ENCODE measurements at places on chromosomes 5 and 9.

DNA sequence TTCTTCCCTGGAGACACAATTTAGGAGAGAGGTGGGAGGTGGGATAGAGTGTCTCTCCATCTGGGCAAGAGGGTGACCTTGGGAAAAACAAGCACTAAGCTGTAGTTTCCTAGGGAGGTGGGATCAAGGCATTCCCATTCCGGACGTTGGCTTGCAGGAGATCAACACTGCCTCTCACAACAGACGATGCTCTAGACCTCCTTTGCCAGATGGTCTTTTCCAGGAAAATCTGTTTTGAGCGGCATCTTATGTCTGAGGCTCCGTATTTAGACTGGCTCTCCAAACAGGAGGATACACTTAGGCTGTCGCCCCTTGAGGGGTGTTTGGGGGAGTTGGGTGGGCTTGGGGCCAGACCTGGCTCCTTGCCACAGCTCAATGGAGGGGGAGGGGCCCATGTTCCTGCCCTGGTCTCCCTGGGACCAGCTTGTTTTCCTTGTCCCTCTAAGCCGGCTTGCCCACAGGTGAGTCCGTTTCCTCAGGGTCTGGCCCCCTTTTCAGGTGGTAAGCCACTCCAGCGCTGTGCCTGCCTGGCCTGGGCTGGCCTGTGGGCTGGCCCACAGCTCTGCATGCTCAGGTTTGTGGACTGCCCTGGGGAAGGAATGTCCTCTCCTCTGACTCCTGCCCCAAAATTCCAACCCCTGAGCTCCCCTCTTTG is 2.4 kb downstream of the PSD2 start:
- ATAC-seq: no peak

DNA sequence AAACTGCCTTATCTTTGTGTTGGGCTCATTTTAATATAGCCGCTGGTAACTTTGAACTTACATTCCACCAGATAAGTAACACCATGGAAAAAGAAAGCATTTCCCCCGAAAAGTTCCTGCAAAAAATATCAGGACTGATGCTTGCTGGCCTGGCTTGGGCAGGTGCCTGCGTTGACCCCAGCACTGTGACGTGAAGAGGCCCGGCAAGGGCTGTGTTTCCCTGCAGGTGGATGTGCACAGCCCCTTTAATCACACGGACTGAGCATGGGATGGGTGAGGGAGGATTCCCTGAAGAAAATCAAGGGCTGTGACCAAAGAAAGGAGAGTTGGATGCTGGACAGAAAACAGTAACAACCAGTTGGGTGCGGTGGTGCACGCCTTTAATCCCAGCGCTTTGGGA is 138.2 kb downstream of the NSG2 start:
- ATAC-seq: no peak

DNA sequence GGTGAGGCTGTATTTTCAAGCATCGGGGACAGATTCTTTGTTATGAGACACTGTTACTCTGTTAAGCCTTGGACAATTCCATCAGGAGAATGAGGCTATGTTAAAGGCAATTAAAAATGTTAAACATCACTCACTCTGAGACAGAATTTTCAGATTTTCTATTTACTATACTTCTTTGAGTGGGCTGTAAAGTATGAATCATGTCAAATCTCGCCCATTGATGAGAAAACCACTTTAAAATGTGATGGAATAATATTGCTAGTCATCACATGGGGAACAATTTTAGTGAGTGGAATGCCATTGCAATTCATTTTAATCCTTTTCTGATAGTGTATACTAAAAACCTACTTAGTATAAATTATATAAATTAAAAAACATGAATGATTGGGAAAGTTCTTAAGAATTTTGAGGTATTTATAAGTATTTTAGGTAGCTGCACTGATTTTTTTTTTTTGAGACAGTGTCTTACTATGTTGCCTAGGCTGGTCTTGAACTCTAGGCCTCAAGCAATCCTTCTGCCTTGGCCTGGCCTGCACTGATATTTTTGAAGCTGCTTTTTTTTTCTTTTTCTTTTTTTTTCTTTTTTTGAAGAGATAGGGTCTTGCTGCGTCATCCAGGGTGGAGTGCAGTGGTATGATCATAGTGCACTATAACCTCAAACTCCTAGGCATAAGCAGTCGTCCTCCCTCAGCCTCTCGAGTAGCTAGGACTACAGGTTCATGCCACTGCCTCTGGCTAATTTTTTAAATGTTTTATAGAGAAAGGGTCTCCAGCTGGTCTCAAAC is 73.2 kb downstream of the KIAA1958 start:
- ATAC-seq: no peak

DNA sequence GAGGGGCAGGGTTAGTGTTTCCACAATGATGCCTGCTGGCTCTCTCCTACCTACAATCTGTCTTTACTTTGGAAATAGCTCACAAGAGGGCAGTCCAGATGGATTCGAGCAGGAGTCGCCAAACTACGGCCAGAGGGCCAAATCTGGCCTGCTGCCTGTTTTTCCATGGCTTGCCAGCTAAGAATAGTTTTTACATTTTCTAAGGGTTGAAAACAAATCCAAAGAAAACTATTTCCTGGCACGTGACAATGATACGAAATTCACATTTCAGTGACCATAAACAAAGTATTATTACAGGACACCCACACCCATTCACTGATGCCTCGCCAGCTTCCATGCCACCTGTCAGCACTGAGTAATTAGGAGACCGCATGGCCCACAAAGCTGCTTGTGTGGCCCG is 162.9 kb upstream of the WWC1 start:
- ATAC-seq: no peak

GRCh38 chr5:61416010-61416409 is 84.0 kb downstream of the ZSWIM6 start:
- peak; percentile 75 for ATAC-seq

DNA sequence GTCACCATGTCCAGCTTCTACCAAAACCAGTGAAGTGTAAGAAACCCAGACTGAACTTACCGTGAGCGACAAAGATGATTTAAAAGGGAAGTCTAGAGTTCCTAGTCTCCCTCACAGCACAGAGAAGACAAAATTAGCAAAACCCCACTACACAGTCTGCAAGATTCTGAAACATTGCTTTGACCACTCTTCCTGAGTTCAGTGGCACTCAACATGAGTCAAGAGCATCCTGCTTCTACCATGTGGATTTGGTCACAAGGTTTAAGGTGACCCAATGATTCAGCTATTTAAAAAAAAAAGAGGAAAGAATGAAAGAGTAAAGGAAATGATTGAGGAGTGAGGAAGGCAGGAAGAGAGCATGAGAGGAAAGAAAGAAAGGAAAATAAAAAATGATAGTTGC is 19.8 kb downstream of the IL7R start:
- no peak for ATAC-seq

DNA sequence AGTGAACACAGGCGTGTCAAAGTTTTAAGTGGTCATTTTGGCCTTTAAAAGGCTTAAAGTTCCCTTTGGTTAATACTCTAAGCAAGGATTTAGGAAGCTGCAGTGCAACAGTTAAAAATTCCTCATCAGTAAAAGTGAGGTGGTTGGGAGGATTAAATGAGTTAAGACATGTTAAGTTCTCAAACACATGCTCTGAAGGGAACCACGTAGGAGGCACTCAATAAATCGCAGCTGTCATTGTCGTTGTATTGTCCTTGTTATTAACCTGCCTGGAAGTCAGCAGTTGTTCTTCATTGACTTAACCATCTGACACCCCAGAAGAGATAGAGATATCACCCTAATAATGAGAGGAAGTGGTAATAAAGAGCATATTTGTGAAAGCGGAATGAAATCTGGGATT is 247.5 kb downstream of the MARCHF11 start:
- no peak for ATAC-seq

GRCh38 chr5:81556809-81557208 is 162.9 kb upstream of the ACOT12 start:
- ATAC-seq: peak; percentile 49

DNA sequence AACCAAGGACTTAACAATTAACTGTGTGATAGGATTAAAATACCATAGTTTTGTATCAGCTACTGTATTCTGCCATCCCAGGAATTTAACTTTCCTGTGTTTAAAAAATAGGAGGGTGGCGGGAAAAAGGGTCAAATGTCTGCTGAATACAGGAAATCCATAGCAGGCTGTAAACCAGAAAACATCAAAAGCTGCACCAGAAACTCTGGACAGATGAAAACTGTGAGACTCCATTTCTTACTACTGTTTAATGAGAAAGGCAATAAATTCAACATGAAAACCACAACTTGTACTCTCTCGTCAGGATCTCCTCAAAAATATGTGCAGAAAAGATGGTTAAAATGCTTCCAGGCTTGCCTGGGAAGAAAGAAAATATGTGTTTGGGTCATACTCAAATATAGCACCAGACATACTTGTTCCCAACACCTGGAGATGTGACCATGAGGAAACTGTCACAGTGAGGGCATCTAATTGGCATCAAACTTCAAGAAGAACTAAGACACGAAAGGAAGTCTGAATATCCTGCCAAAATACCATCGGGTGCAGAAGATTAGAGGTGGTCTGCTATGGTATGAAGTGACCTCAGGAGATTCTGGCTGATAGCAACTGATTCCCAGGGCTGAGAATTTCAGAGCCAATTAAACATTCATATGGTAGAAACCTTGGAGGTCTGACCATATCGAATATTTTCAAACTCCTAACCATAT is 164.7 kb upstream of the TARS1 start:
- no peak for ATAC-seq

- no peak for ATAC-seq
Observed at GRCh38 chr5:170519549-170519948, 15.7 kb downstream of the KCNIP1 start.

DNA sequence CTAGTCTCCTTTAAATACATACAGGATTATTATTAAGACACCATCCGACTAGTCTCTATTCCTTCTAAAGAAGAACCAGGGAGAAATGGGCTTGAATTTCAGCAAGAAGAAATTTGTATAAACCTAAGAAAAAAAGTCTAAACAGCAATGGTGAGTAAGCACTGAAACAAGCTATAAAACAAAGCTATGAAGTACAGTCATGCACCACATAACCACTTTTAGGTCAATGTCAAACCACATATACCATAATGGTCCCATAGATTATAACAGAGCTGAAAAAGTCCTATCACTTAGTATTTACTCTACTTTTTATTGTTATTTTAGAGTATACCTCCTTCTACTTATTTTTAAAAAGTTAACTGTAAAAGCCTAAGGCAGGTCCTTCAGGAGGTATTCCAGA is 102.0 kb upstream of the NFIB start:
- no peak for ATAC-seq

GRCh38 chr5:34789021-34789531 is 49.9 kb upstream of the TTC23L start:
- peak; percentile 59 for ATAC-seq

- peak; percentile 49 for ATAC-seq
Observed at GRCh38 chr5:115435778-115436712, 108.5 kb downstream of the FEM1C start.

DNA sequence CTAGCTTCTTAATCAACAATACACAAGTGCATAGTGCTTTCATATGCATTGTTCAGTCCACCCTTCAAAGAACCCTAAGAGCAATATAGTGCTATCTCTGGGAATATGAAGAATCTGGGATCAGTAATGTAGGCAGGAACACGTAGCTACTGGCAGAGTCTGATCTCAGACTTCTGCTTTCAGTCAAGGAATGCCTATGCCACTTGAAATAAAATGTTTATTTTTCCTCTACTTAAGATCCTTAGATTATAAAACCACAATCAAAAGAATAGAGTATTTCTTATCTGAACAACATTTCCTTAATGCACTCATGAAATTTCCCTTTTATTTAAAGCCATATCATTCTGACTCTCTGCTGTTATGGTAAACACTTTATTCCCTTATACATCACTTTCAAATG is 1407.8 kb upstream of the C9orf72 start:
- no peak for ATAC-seq

DNA sequence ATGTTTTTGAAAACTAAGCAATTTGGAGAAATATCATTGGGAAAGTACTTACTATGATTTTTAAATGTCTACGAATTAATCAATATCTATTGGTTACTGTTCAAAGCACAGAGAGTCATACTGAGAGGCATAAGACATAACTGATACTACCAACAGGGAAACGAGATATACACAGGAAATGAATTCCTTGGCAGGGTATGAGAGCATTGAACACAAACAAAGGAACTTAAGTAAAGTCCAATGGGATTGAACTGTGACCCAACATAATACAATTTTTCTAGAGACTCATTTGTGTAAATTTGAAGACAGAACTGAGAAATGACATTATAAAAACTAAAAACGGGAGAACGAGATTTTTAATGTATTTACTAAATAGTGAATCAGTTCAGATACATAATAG is 1.3 kb upstream of the ITGA1 start:
- ATAC-seq: no peak

GRCh38 chr9:4318741-4319140 is 18.9 kb upstream of the GLIS3 start:
- no peak for ATAC-seq

- ATAC-seq: no peak
Observed at GRCh38 chr9:110978516-110978915, 59.8 kb downstream of the LPAR1 start.

DNA sequence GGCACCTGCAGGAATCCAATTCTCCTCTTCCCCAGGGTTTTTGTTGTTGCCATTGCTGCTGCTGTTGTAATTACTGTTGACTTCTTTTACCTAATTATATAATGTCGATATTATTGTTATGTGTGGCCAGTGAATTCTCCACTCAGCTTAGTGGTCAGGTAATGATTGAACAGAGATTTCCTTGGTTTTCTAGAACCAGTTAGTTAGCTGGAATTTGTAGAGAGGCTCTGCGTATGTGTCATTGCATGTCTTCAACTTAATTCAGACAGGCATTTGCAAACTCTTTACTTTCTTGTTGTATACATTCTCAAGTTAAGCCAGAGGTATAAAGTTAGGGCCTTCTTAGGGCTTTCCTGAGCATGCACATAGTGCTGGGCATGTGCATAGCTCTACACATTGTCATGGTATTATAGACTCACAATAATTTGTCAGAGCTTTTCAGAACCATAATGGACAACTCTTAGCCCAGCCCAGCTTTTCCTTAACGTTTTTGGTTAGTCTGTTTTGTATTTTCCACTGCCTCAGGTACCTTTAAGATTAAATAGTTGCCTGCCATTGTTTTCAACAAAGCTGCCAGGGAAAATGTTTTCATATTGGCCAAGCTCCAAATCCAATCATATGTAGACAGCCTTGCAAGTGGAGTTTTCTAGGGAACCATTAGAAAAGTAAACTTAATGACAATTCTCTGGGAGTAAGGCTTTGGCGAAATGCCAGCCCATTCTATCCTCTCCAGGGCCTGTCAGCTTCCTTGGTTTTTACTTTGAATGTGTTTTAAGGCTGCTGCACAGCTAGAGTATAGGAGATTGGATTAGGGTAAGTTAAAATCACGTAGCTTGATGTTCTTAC is 68.1 kb downstream of the UBE2R2 start:
- peak; percentile 52 for ATAC-seq

GRCh38 chr9:36865731-36866635 is 168.1 kb downstream of the PAX5 start:
- ATAC-seq: no peak

Measured in esophagus mucosa (tissue), 1 donor.